ENCODE measurements at places on chromosomes 2 and 18.

GRCh38 chr2:235467588-235467987 is 26.3 kb upstream of the AGAP1 start:
- no peak for DNase-seq

- DNase-seq: no peak
Observed at GRCh38 chr2:144379851-144380311, 140.0 kb downstream of the ZEB2 start.

GRCh38 chr2:25320077-25320476 is 21.6 kb downstream of the DNMT3A start:
- no peak for DNase-seq

DNA sequence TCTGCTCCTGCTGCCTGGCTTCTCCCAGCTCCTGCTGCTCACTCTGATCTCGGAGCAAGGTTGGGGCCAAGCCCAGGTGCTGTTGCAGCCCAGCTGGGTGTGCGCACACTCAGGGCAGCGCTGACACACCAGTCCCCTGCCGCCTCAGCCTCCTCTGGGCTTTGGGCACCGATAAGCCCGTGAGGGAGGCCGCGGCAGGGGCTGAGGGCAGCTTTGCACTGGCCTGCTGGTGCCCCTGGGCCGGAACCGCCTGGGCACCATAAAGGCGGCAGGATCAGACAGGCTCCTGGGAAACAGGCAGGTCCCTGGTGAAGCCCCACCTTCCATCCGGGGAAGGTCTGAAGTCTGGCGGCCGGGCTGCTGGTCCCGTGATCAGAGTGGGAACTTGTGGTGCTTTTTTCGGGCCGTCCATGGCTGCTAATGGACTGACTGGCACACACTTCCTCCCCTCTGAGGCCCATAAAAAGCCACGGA is 14.1 kb upstream of the EML6 start:
- DNase-seq: no peak

DNA sequence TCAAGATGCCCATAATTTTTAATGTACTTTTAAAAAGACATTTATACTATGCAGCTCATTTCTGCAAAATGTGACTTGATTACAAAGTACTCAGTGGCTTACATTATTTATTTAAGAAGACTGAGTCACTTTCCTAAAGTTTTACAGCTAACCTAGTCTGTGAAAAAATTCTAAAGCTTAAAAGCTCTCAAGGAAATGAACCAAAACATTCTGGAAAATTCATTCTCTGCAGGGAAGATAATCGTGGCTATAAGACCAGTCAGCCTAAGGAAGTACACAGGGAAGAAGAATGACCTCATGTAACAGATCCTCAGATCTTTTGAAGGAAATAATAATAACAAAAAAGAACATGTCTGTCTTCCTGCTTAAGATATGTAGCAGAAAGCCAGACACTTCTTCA is 232.1 kb upstream of the STK17B start:
- no peak for DNase-seq

Data from Kasumi-1 (cell line).